Smooth muscle cell of trachea (primary cell): ENCODE measurements at places on chromosomes 4 and X. TPM values are rescaled to one million over a fixed set of nuclear protein-coding genes. Genes with fewer than 3 reads are reported as not detected.

The SLC30A9 gene
- total RNA-seq = 59.2 and 95.3 TPM in 2 replicates

The PNMA6A gene
- total RNA-seq = 5.5 and 8.1 TPM in 2 replicates

The QDPR gene
- total RNA-seq = 13.4 and 34.8 TPM in 2 replicates

The TAF7L gene
- 0.50 and 0.58 TPM in 2 replicates for total RNA-seq

The PPEF2 gene
- not detected in 2 replicates for total RNA-seq
